ENCODE measurements at places on chromosomes 3 and 15. TPM values are rescaled to one million over a fixed set of nuclear protein-coding genes. Genes with fewer than 3 reads are reported as not detected.

GOLGA8M gene
- not detected for total RNA-seq

DNAH1 gene
- 2.2 TPM for total RNA-seq

- no peak for DNase-seq
Observed at GRCh38 chr3:17032407-17033034, 147.8 kb downstream of the PLCL2 start.

- no peak for DNase-seq
Observed at GRCh38 chr3:48190911-48191310, 2.7 kb upstream of the CDC25A start.

DNA sequence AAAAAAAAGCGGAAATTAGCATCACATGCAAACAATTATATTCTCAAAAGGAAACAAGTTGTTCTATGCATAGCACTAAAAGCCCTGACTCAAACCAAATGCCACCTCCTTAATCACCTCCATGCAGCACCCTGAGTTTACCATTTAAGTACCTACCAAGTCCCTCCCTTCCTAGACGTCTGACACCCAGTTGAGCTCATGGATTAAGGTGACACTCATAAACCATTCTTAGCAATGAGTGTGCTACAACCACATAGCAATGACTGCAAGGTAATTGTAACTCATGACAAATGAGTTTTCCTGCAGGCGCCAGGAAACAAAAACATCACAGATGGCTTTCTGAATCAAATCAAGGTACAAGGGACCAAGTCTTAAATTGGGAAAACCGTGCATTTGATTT lies 32.0 kb downstream of the WWTR1 start:
- no peak for DNase-seq

ZNF385D gene
- 3.4 TPM for total RNA-seq

GRCh38 chr3:13788522-13789424 lies 91.1 kb downstream of the WNT7A start:
- DNase-seq = no peak

CILP gene
- 2.9 TPM for total RNA-seq

RAB5A gene
- total RNA-seq = 91.4 TPM

GRCh38 chr3:123376451-123377242 lies 72.2 kb downstream of the ADCY5 start:
- DNase-seq = no peak

- no peak for DNase-seq
Observed at GRCh38 chr15:66153549-66154415, 99.8 kb downstream of the MEGF11 start.

DNA sequence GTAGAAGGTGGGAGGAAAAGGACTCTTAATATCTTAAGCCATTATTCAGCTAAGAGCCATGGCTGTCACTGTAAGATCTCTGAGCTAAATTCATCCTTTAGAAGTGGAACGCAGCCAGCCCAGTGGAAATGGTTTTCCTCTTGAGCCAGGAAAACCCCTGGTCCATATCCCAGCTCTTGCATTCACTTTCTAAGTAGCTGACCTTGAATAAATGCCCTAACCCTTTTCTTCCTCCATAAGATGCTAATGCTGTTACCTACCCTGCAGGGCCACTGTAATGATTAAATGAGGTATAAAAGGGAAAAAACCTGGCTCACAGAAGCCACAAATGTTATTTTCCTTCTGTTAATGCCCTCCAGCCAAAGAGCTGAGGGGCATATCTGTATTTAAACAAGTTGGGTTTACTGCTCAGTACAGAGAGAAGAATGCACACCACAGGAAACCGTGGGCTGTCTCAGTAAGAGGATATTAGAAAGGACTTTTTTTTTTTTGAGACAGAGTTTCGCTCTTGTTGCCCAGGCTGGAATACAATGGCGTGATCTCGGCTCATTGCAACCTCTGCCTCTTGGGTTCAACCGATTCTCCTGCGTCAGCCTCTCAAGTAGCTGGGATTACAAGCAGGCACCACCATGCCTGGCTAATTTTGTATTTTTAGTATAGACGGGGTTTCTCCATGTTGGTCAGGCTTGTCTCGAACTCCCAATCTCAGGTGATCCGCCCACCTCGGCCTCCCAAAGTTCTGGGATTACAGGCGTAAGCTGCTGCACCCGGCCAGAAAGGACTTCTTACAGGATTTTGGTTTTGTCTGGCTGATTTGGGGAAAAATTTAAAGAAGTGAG lies 6.8 kb downstream of the UBL7 start:
- DNase-seq = no peak

- no peak for DNase-seq
Observed at GRCh38 chr3:150870406-150870805, 34.8 kb downstream of the MINDY4B start.

GRCh38 chr15:71934446-71934845 lies 124.1 kb downstream of the NR2E3 start:
- no peak for DNase-seq

All from esophagus squamous epithelium (tissue), 5 donors.